ENCODE measurements at places on chromosomes 7 and 10.

GRCh38 chr10:22723783-22724182 lies 9.4 kb upstream of the PIP4K2A start:
- no peak for DNase-seq

- no peak for DNase-seq
These were observed 354.6 kb downstream of the SDK1 start for GRCh38 chr7:3655635-3656034.

DNA sequence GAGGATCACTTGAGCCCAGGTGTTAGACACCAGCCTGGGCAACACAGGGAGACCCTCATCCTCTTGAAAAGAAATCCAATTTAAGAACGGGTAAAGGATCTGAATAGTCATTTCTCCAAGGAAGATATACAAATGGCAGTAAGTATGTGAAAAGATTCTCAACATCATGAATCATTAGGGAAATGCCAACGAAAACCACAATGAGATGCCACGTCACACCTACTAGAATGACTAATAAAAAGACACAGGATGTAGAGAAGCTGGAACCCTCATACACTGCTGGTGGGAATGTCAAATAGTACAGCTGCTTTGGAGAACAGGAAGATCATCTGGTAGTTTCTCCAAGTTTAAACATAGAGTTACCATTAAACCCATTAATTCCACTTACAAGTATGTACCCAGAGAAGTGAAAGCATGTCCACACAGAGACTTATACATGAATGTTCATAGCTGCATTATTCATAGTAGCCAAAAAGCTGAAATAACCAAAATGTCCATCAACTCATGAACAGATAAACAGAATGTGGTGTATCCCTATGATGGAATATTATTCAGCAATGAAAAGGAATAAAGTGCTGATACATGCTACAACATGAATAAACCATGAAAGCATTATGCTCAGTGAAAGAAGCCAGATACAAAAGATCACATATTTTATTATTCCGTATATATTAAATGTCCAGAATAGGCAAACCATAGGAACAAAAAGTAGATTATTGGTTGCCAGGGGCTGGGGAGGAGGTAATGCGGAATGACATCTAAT lies 13.1 kb upstream of the ZMIZ2 start:
- DNase-seq: no peak

DNA sequence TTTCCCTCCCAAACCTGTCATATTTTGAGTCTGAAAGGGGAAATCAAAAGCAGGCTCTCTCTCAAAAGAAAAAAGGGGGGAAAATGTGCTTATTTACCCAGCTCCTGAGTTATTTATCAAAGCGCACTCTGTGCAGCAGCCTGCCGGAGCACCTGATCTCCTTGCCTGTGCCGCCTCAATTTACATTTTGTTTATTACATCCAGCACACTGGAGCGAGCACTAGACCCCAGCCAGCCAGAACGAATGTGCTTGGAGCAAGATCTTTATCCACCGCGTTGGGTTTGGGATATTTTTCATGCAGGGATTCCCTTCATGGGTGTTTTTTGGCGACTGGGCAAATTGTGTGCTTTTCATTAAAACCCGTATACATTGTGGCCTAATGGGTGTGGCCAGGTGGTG lies 161.9 kb upstream of the INSYN2A start:
- no peak for DNase-seq

GRCh38 chr7:137881607-137882260 lies 35.0 kb upstream of the DGKI start:
- DNase-seq: no peak

DNA sequence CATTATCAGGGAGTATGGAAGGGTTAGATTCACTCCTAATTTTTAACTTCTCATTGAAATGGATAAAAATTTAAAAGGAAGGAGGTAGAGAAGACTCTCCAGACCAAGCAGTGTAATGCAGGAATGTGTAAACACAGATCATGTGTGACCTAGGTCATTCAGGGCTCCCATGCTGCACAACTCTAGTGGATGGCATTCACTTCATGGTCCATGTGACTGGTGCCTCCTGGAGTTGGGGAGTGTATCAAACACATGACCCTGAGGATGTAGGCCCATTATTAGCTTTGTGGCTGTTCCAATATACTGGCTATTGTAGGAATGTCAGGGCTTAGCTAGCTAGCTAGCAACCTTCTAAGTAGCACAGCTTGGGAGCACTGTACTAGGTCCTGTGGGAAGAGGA lies 109.9 kb downstream of the SLC25A13 start:
- DNase-seq: no peak

DNA sequence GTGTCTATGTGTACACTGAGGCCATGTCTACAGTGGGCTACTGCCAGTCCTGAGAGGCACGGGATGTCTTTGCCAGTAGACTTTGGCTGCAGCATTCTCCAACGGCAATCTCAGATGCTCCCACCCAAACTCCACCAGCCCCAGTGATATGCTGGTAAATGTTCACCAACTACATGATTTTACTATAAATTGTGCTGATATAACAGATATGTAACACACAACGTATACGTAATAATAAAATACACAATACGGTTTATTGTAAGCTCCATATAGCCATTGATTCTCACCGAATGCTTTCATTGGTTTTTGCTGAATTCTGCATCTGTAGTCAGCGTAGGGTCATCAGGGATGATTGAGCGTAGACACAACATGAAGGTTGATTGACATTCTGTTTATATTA lies 47.3 kb upstream of the C7orf33 start:
- DNase-seq: no peak

DNA sequence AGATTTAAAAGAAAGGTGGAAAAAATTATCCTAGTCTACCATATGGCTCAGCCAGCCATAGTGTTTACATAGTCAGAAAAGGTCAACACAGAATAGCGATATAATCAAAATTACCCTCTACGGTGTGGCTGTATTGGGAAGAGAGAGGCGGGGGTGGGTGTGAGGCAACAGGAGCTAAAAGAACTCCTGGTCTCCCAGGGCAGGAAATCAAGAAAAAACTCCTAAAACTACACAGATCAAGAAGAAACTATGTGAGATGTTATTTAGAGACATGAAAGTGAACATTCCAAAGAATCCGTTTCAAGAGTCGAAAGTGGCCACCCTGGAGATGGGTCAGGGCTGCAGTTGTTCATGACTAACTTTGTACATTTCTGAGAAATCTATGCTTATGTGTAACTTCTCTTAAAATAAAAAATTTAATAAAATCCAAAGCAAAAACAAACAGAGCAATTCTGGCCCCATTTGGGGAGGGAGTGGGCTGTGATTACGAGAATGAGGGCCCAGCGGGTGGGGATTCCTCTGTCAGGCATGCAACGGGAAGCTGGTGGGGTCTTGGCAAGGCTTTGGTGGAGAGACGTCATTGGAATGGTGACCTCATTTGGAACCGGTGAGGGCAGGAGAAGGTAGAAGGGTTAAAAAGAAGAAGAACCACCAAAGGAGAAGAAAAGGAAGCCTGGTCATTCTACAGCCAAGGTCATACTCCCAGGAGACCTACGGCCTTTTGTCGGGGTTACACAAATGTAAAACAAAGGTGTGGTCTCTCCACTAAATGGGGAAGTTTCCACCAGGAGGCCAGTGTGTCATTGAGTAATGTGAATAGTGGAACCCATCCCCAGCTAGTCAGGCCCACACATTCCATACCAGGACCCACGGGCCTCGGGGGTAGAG lies 71.2 kb upstream of the DUSP5 start:
- no peak for DNase-seq

DNA sequence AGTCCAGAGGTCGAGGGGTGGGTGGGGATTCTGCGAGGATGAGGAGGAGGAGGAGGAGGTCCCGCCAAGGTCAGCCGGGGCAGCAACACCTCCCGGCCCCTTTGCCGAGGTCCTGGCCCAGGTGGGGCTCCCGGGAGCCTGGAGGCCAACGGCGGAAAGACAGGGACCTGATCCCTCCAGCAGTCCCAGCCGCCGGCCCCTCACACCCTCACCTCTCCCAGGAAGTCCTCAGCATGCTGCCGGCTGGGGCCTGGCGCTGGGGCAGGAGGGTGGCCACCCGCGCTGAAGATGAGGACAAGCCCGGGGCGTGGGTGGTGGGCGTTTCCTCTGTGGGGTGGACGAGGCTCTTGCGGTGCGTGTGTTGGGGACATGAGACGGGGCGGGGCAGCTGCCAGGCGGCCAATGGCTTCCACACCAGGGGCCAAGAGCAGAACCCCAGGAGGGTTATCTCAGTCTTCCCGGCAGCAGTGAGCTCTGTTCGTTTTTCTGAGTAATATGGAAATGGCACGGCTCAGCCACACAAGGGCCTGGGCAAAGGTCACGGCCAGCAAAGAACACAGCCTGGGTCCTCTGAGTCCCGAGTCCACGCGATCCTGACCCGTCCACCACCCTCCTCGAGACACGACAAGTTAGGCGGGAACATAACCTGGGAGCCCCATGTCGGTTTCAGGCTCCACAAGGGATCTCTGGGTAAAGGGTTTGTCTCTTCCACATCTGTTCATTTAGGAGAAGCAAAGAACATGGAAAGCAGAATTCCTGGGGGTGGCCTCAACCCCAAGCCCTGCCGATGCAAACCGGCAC lies 82.9 kb upstream of the PDGFA start:
- no peak for DNase-seq

DNA sequence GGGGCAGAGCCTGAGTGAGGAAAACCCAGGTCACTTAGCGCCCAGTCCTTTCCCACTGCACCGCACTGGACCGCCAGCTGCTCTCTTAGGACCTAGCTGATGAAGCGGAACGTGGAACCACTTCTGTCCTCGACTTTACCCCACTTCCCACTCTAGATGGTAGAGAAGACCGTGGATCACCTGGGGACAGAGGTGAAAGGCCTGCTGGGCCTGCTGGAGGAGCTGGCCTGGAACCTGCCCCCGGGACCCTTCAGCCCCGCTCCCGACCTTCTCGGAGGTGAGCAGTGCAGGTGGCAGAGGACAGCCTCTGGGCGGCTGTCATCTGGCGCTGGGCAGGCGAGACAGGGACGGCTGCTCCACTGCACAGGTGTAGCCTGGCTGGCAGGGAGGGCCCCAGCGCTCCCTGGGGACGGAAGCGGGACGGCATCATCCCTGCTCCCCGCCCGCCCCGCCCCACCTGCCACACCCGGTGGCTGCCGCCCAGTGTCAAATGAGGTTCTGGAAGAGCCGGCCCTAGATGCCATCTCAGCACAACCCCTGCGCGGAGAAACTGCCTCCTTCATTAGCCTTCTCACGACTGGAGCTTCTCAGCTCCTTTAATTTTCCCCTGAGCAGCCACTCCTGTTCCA lies 11.7 kb downstream of the PLAC9 start:
- no peak for DNase-seq

DNA sequence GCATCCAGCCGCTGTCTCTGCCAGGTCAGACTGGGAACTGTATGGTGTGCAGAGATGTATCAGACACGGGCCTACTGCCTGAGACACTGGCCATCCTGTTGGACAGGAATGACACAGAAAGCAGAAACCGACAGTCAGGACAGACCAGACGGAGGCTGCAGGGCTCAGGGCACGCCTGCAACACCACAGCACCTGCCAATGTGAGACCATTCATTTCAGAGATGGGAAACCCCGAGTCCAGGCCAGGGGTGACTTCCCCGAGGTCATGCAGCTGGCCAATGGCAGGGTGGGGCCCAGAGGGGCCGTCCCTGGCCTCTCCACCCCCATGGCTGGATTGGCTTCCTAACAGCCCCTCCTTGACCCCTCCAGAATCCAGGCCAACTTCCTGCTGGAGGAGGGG lies 34.7 kb downstream of the GRID1 start:
- DNase-seq: no peak

DNA sequence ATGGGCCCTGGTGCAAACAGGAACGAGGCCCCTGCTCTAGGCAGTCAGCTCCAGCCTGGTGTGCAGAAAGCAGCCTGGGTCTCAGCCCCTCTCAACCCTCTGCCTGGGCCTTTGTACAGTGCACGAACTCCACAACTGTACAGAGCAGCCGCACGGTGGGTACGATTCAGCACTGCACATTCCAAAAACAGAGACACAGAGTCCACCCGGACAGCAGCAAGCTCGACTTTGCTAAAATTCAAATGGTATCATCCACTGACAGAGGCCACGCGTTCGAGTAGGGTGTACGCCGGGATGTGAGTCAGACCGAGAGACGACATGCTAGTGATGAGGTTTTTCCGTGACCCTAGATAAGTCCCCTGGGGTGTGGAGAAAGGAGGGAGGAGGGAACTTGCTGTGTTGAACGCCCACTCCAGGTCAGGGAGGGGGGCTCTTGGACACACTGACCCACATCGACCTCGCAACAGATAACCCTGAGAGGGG lies 65.6 kb upstream of the PDGFA start:
- DNase-seq: no peak

DNA sequence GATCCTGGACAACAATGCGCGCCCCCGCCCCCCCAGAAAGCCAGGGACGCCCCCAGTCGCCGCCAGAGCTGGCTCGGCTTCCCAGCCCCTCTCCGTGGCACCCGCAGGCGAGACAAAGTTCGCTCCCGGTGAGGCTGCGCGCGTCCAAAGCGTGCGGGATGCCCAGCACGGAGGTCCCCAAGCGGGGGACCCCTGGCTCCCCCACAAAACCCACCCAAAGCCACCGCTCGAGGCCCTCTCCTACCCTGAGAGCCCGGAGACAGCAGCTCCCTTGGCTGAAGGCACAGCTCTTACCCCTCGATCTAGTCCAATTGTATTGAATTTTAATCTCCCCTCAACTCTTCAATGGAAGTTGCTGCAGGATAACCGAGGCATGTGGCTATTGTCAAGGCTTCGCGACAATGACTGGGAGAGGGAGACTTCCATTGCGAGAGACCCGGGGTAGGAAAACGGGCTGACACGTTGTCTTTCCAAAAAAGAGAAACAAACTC lies 305.3 kb downstream of the PRPF18 start:
- no peak for DNase-seq

- no peak for DNase-seq
These were observed 31.8 kb upstream of the VCL start for GRCh38 chr10:73965890-73966768.

GRCh38 chr7:30459591-30460245 lies 18.9 kb downstream of the NOD1 start:
- no peak for DNase-seq

GRCh38 chr7:155594961-155595366 lies 48.6 kb upstream of the CNPY1 start:
- DNase-seq: no peak

GRCh38 chr10:28991333-28992270 lies 297.3 kb upstream of the LYZL1 start:
- DNase-seq: no peak

DNA sequence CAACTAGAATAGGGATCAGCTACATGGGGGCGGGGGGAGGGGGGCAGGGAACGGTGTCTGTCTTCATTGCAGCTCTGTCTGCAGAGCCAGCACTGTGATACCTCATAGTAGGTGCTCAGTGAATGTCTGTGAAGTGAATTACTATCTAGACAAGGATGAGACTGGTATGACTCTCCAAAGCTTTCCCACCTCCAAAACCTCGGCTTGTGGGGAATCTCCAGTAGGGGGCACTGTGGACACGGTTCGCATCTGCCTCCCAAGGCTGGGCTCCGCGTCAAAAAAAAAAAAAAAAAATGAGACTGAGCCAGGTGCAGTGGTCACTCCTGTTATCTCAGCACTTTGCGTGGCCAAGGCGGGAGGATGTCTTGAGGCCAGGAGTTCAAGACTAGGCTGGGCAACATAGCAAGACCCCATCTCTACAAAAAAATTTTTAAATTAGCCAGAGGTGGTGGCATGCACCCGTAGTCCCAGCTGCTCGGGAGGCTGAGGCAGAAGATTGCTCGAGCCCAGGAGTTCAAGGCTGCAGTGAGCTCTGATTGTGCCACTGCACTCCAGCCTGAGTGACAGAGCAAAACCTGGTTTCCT lies 9.6 kb downstream of the TRIM56 start:
- no peak for DNase-seq

Measured in activated T-helper 1 cell treated with Interleukin-2 at 50 U/mL for 16 hours (primary cell).